ENCODE measurements at places on chromosomes 5 and 9.

GRCh38 chr9:104999136-104999535, 71.2 kb upstream of the ABCA1 start:
- DNase-seq = no peak

- no peak for DNase-seq
Observed at GRCh38 chr5:106757672-106758071, 913.1 kb downstream of the EFNA5 start.

GRCh38 chr9:131043087-131043486, 34.1 kb downstream of the LAMC3 start:
- no peak for DNase-seq

- no peak for DNase-seq
Observed at GRCh38 chr5:136655468-136655867, 290.1 kb upstream of the TRPC7 start.

GRCh38 chr5:148979083-148979723, 83.7 kb downstream of the SH3TC2 start:
- no peak for DNase-seq

DNA sequence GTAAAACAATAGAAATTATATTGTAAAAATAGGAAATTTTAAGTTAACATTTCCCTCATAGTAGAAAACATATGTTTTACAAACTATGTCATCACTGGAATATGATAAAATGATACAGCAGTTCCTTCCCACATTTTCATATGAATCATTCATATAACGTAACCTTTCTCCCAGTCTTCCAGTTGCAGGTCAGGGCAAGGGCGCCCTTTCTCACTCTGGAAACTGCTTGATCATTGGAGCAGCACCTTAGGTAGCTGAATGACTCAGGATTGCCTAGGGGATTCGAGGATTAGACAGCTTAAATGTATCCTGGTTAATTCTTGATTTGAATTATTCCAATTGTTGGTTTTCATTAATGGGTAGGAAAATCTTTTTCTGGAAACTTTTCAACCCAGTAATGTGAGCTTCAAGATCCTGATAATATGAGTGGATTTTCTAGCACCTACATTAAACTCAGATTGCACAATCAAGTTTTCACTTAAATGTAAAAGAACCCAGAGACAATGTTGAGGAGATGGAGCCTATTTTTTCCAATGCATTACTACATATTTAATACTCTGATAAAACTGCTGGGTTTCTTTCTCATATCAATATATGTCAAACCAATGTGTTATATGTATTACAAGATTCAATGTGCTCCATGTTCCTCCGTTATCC, 32.6 kb upstream of the ANXA1 start:
- DNase-seq = no peak

DNA sequence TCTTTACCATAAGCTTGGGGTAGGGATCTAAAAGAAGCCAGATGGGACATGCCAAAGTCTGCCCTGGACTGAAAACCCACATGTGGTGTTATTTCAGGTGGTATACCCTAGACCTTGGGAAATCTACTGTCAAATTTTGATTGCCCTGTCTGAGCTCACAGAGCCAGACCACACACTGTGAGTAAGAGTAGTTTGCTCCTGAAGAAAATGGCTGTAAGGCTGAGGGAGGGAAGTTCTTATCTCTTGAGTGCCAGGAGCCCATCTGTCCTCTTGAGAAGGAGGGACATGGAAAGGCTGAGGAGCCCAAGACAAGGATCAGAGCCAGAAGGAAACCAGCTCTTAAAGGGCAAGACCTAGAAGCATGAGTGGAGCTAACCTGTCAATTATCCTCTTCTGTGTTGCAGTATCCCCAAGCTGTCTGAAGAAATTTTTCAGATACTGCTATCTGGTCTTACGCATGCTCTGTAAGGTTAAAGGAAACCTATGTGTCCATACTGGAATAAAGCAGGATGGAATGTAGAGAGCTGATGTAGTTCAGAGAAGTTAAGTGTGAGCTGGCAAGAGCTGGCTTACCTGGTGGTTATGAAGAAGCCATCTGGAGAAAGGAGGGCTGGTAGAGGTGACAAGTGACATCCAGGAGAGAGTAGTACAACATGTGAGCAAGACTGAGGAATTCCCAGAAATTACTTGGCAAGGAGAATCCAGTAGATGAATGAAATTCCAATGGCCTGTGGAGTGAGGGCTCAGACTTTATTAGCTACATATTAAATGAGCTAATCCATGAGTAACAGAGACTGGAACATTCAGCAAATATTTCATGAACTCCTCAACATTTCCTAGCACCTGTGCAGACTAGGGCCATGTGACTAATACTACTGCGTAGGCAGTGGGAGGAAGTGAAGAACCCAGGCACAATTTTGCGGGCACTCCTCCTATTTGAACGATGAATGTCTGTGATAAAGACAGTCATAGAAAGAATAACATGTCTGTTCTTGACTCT, 389.1 kb upstream of the KIF2A start:
- DNase-seq = no peak

- no peak for DNase-seq
Observed at GRCh38 chr9:126475933-126476555, 137.7 kb upstream of the LMX1B start.

- no peak for DNase-seq
Observed at GRCh38 chr9:136943291-136944211, 987 bp downstream of the FBXW5 start.

DNA sequence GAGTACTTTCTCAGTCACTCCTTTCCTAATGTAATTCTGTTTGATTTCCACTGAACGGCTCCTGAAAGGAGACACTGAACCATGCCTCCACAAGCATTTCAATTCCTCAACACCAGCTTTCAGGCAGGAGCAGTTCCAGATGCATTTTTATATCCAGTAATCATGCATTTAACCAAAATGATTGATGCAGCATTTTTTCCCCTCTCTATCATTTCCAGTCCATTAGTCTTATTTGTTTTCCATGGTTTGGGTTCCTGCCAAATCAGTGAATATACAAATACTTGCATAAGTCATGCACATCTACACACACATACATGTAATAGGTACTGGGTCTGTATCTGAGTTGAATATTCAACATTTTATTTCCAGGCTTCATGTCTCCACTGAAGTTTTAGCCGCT, 122.7 kb downstream of the GRIA1 start:
- DNase-seq = no peak

DNA sequence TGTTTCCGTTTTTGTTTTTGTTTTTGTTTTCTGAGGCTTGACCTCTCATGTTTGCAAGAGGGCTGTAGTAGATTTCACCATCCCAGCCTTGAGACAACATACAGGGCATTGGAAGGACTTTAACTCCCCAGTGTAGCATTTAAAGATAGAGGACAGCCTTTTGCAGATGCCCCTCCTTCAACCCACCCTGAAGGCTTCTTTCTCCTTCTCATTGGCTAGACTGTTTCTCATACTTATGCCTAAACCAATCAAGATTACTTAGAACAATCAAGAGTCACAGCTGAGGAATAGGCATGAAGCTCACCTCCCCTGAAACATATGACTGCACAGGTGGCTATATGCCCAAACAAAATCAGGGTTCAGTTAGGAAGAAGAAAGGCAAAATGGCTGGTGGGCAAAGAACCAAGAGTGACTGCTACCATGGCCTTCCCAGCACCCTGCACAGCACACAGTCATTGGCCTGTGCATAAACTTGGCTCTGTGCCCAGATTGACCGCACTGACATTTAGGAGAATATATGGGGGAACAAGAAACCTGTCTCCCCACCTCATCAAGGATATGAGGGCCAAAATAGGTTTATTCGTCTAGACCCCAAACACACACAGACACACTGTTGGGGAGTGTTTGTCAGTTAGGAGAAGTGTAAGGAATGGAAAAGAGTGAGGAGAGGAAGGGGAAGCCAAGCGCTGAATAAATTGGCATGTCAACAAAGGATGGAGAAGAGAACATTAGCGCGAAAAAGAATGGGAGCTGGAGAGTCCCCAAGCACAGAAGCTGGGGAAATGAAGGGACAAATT, 137.3 kb upstream of the RANBP3L start:
- DNase-seq = no peak

GRCh38 chr5:78483809-78484521, 123.5 kb downstream of the SCAMP1 start:
- peak; percentile 8 for DNase-seq

- DNase-seq = no peak
Observed at GRCh38 chr9:132546148-132547051, 36.0 kb upstream of the BARHL1 start.

DNA sequence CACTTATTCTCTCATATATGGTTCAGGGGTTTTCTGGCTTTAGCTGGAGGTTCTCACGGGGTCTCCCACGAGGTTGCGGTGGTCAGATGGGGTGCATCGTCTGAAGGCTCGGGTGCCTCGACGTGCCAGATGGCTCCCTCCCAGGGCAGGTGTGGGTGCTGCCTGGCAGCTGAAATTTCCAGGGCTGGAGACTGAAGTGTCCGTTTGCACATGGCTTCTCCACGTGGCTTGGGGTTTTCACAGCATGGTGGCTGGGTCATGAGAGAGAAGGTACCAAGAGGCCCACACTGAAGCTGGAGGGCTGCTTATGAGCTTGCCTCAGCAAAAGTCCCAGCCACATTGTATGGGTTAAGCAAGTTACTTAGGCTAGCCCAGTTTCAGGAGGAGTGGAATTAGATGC, 218.6 kb downstream of the AGTPBP1 start:
- DNase-seq = no peak

- DNase-seq = no peak
Observed at GRCh38 chr5:15002791-15003190, 131.2 kb upstream of the ANKH start.

GRCh38 chr5:148620091-148620490, 34.2 kb downstream of the HTR4 start:
- no peak for DNase-seq

DNA sequence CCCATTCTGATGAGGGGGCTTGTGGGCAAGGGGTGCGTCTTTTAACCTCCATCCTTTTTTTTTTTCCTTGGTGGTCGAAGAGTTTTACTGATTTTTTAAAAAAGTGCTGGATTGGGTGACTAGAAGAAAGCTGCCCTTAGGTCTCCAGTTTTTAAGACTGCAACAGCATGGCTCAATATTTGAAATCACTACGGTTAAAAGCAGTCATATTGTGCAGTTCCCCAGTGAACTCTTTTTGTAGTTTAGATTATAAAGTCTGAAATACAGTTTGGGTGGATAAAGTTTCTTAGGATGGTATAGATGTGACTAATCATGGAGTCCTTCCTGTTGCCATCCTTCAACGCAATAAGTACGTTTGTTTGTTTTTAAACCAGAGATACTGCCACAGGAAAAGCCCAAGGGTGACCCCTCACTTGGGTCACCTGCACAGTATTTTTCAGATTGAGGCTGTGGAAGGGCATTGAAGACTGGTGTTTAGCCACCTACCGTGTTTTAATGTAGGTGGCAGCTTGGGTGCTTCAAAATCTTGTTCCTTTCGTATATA, 520 bp upstream of the DHFR start:
- peak; percentile 2 for DNase-seq

DNA sequence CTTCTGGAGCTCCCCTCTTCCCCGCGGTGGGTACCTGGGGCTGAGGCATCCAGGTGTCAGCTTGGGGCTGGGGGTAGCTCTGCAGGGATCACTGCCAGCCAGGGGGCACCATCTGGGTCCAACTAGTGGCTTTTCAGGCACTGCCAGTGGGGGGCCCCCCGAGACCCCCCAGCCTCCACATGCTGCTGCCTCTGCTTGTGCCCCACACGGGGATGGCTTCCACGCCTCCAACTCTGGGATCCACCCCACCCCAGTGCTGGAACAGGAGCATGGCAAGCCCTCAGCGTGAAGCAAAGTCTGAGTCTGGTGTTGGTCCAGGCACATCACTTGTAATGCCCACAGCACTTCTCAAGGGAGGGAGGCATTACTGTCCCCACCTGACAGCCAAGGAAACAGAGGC, 260.5 kb upstream of the MVB12B start:
- no peak for DNase-seq

DNA sequence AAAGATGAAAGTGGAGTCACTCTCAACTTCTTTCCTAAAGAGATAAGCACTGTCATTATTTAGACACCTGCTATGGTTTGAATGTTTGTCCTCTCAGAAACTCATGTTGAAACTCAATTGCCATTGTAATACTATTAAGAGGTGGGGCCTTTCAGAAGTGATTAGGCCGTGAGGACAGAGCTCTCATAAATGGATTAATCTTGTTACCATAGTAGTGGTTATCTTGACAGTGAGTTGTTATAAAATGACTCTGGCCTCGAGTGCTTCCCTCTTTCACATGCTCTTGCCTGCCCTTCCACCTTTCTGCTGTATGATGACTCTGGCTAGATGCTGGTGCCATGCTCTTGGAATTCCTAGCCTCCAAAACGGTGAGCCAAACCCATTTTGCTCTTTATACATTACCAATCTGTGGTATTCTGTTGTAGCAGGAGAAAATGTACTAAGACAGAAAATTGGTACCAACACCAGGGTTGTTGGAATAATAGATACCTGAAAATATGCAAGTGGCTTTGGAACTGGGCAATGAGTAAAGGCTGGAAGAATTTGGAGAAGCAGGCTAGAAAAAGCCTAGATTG, 38.0 kb downstream of the GDA start:
- DNase-seq = no peak

DNA sequence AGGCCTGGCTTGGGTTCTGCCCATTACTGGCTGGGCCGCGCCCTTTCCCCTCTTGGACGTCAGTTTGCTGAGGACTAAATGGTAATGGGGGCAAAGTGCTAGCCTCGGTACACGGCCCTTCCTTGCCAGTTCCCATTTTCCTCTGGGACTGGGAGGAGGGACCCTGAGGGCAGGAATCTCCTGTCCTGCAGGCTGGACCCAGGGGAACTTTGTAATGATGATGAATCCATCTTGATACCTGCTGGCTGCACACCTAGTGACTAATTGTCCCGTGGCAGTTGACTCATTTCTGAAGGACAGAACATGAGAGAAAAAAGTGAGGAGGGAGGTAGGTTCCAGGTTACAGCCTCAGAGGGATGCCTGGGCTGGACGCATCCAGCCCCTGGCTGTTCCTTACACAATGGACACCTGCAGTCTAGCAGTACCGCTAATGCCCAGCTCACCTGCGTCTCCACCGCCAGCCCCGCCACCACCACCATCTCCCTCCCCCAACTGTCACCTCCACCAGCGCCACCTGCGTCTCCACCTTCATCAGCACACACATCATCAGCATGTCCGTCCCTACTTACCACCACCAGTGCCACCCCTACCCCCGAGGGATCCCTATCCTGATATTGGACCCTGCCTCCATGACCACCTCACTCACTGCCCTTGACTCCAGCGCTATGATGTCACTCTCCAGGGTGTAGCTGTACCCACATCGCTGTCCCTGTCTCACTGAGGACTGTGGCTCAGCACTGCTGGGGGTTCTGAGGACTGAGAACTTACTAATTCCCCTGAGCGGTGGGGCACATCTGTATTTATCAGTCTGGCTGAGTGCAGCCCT, 4.3 kb downstream of the CDHR2 start:
- no peak for DNase-seq

- no peak for DNase-seq
Observed at GRCh38 chr9:119227422-119227821, 141.8 kb downstream of the BRINP1 start.
